HFFc6 (cell line): ENCODE measurements at places on chromosomes 3 and 15.

DNA sequence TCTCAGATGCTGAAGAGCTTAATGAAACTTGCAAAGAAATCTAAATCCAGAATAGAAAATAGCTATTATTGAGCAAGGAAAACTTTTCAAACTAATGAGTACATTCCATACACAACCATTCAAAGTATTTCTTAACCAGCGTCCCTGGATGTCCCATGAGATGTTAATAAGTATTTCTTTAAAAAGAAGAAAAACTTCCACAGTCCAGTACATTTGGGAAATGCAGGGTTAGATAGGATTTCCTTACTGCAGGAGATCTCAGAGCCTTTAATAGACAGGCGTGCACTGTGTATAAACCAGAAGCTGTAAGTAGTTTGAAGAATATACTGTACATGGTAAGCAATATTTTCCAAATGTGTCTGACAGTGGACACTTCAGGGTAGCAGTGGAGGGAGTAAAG is 29.6 kb upstream of the BHLHE40 start:
- no peak for DNase-seq

- DNase-seq = no peak
Measured at GRCh38 chr3:135419155-135419554, 546.4 kb upstream of the PPP2R3A start.

DNA sequence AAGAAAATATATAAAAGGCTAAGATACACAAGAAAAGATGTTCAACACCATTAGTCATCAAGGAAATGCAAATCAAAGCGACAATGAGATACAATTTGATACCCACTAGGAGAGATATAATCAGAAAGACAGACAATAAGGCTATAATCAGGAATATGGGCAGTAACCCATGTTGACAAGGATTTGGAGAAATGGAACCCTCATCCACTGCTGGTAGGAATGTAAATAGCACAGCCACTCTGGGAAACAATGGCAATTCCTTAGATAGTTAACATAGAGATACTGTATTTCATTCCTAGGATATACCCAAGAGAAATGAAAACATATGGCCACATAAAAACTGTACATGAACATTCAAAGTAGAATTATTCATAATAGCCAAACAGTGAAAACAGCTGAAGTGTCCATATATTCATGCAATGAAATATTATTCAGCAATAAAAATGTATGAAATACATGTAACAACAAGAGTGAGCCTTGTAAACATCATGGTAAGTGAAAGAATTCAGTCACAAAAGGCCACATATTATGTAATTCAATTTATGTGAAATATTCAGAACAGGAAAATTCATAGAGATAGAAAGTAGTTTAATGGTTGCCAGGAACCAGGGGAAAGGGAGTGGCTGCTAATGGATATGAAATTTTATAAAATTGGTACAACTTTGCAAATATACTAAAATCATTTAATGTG is 18.2 kb upstream of the COL8A1 start:
- no peak for DNase-seq

DNA sequence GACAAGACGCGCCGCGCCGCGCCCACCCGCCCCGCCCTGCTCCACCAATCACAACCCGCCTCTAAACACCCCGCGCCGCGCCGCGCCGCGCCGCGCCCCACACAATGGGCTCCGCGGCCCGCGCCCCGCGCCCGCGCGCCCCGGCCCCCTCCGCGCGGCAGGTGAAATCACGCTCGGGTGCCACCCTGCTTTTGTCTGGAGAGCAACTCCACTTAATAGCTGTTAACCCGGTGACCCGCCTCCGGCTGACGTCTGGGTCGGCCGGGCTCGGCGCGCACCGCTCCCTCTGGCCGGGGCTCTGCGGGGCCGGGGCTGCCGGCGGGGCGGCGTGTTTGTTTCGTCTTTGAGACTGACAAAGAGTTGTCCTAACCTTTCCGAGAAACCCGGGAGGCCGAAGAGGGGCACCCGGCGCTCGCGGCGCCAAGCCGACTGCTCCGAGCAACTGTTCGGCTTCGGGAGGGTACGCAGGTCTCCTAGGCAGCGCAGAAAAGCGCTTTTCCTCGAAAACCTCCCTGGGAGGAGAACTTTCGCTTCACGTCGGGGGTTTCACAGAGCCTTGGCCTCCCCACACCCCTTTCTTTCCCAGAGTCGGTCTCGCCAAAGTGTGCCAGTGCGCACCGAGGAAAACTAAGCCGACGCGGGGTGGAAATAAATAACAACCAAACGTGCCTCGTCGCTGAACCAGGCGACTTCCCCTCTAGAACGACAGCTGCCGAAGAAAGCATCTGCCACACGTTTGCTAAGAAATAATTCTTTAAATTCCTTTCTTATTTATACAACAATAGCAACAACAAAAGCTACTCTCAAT is 518.4 kb downstream of the FOXP1 start:
- no peak for DNase-seq

DNA sequence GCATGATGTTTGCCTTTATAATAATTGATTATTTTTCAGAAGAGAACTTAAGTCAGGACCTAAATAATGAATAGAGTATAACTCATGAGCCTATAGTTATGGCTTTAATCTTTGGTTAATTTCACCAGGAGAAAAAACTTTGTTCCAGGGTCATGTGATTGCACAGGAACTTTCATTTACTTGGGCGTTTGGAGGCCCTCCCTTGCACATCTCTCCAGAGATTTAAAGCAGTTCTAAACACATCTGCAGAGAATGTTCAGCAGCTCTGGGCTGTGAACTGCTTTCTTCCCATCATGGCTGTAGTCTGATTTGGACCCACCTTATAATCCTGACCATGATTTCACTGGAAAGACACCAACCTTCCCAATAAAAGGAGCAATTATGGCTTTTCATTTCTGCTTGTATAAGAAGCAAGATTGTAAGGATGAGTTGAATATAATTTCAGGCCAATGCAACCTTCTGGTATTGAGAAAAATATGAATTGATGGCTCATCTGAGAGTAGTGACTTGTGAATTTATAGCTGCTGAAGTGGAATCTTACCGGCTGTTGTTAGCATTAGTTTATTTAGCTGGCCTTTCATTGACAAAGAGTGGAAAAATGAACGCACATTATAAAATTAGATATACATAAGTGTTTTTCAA is 80.9 kb upstream of the PRTG start:
- DNase-seq = no peak

- DNase-seq = no peak
Measured at GRCh38 chr3:120442975-120443517, 7.7 kb downstream of the FSTL1 start.

DNA sequence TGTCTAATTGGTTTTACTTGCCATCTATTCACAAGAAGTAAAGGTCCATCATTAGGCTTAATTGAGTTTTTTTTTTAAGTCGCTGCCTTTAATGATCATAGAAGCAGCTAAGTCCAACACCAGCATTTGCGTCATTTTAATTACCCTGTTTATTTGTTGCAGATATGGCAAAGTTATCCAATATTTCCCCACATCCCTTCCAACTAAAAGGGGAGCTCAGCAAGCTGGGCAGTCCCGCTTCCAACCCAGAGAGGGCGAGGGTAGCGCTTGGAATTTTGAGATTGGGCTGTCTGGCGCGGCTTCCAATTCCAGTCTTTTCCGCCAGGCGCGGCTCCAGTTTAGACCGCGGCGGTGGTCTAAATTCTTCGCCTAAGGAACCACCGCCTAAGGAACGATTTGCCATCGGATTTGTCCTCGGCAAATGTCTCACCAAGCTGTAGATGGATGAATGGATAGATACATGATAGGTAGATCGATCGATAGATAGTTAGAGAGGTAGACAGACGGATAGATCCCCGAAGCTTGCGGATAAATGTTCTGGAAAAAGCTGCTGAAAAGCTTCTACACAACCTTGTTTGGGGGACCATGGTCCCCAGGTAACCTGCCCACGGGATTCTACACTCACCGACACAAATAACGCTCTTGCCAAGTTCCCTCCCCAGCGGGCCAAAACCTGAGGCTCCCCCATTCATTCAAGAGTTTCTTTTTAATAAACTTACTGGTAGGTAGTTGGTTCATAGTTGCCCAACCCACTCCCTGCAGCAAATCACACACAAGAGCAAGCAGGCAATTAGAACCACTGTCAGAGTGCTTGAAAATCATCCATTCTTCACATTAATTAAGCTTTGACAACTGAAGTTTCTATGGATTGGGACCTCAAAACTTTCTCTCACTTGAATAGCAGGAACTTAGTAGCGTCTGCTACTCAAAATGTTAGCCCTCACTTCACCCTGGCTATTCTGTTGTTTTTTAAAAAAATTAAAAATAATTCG is 49.1 kb downstream of the ZIC4 start:
- no peak for DNase-seq

- DNase-seq = no peak
Measured at GRCh38 chr15:56017920-56018319, 24.5 kb upstream of the NEDD4 start.

DNA sequence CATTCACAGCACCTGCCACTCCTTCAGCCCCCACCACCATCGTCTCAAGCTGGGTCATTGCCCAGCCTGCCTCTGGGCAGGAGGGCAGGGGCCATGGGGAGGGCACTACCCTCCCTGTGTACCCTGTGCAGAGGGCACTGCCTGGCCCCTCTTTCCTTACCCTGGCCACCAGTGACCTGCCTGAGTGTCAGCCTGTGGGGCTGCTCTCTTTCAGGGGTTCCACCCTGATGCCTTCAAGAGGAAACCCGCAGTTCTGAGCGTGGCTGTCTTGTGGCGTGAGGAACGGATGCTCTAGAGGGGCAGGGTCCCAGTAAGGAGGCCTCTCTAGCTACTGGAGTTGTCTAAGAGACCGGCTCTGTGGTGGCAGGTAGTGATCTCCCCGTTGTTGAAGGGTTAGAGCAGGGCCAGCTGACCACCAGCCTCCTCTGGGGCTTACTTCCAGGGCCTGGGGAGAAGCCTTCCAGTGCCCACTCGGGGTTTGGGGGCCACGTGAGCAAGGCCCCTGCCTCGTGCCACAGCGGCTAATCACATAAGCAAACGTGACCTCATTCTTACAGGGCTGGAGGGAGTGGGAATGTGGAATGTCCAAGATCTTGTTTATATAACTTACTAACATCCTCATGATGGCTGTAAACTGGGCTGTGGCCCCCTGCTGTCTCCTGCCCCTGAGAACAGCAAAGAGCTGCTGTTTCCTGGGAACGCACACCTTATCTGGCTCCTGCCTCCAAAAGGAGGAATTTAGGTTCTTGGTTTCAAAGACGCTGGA is 31.4 kb upstream of the SEC13 start:
- DNase-seq = peak; percentile 79

DNA sequence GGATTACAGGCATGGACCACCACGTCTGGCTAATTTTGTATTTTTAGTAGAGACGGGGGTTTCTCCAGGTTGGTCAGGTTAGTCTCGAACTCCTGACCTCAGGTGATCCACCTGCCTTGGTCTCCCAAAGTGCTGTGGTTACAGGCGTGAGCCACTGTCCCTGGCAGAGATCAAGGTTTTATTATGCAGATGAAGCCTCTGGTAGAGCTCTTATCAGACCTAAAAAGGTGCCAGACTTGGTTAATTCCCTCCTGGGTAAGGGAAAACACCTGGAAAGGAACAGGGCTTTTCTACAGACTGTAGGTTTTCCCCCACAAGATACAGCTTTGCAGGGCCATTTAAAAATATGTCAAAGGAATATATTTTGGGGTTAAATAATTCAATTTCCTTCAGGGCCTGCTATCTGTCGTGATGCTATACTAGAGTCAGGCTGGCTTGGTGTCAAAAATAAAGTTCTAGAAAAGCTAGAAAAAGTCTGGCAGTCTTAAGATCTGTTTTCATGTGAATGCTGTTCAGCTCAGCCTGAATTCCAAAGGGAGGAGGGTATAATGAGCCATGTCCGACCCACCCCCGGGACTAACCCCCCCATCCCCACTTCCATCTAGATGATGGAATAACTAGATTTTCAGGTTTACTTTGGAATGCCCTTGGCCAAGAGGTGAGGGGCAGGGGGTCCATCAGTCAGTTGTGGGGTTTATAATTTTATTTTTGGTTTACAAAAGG is 1.9 kb upstream of the BLOC1S6 start:
- DNase-seq = no peak

- no peak for DNase-seq
Measured at GRCh38 chr3:110618512-110619226, 452.9 kb upstream of the NECTIN3 start.

DNA sequence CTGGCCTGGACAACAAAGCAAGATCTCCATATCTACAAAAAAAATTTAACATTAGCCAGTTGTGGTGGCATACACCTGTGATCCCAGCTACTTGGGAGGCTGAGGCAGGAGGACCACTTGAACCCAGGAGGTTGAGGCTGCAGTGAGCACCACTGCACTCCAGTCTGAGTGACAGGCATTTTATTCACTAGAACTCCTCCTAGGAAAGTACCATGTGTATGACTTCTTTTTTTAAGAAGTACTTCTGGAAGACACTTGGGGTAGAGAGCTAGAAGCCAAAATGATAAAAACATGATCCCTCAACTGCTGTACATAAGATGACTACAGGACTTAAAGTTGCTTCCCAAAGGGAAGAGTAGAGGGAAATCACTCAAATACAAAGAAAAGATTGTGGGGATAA is 24.0 kb downstream of the BCL2A1 start:
- DNase-seq = no peak

- no peak for DNase-seq
Measured at GRCh38 chr15:40932156-40932555, 3.0 kb downstream of the DLL4 start.

GRCh38 chr3:48086705-48087104 is 70.5 kb upstream of the MAP4 start:
- peak; percentile 78 for DNase-seq

- DNase-seq = no peak
Measured at GRCh38 chr3:55483196-55484095, 3.7 kb downstream of the WNT5A start.

GRCh38 chr15:27336676-27337075 is 365.7 kb downstream of the GABRG3 start:
- no peak for DNase-seq

DNA sequence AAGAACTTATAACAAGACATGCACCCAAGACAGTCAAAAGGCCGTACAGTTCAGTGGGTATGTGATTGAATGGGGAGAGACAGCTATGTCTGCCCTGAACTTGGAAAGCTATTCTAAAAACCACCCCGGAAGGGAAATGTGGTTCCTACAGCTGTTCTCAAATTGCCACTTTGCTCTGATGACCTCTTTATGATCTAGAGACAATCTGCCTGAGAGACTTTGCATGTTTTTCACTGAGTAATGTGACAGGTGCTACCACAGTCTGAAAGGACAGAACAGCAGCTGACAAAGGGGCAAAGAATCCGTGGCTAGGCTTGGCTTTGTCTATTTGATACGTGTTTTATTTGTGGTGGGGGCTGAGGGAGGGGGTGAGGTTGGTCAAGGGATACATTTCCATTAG is 148.3 kb upstream of the NPHP3 start:
- DNase-seq = no peak

GRCh38 chr3:36488077-36488789 is 107.9 kb downstream of the STAC start:
- no peak for DNase-seq

GRCh38 chr3:195543500-195544229 is 540 bp upstream of the PPP1R2 start:
- DNase-seq = no peak

- no peak for DNase-seq
Measured at GRCh38 chr15:57596978-57597377, 5.3 kb downstream of the MYZAP start.

DNA sequence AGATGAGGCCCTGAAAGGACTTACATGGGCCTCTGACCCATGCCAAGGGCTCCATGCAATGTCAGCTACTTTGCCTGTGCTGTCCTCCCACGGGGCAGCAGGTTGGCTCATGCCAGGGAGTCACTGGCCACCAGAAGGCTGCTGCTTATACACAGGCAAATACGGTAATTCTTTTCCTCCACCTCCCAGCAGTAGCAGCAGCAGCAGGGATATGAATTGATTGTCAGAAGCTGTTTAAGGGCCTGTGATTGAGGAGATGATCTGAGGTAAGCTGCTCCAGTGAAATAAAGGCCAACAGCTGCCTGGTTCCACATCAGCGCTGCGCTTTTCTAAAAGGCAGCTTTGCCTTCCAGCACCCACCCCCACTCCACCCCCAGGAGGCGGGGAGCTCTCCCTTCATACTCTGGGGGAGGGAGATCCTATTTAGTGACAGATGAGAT is 250.5 kb downstream of the SHQ1 start:
- no peak for DNase-seq
